ENCODE measurements at places on chromosomes 16 and 17.

GRCh38 chr16:50299508-50300105 is 33.3 kb downstream of the ADCY7 start:
- DNase-seq = no peak

GRCh38 chr16:678858-679813 is 1.1 kb upstream of the STUB1 start:
- DNase-seq = peak; percentile 32

DNA sequence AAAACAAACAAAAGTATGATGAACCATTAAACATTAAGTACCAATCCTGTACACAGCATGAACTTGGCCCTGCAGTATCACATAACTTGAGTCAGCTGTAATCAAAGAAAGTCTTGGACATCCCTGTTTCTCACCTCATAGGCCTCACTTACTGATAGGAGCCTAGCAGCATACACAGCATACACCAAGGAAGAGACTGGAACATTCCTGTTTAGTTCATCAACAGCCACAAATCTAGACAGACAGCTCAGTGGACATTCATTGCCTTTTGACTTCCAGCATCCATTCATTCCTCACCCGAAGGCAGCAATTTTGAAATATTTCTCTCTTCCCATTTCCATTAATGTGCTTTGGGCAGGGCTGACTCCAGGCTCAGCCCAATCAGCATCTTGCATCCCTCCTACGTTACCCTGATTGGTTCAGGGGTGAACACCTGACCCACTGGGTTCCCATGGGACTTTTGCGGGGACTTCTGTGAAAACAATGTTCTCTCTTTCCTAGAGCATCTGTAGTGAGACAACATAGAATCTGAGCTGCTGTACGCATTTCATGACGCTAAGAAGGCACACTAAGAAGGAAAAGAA is 336.7 kb upstream of the ZFHX3 start:
- DNase-seq = no peak

- no peak for DNase-seq
Measured at GRCh38 chr16:4920826-4921225, 16.1 kb downstream of the PPL start.

DNA sequence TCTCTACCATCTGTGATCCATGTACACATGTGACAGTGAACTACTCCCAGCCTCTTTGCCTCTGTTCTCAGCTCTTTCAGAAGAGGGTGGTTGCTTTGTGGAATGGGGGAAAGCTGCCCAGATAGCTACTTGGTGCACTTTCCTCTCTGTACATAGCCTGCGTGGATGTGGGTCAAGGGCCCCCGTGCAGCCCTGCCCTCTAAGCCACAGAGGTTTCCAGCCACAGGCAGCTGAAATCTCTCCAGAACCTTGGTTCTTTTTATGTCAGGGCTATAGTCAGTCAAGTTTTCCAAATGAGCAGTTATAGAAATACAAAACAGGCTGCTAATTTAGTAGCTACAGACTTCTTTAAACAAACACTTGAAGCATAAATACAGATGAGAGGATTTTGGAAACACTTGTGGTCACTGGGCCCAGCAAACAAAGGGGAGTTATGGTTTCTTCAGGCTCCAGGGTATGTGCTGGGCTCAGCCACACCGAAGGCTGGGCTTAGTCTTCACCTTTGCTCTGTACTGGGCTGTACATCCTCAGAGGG is 199.7 kb upstream of the ASIC2 start:
- no peak for DNase-seq

DNA sequence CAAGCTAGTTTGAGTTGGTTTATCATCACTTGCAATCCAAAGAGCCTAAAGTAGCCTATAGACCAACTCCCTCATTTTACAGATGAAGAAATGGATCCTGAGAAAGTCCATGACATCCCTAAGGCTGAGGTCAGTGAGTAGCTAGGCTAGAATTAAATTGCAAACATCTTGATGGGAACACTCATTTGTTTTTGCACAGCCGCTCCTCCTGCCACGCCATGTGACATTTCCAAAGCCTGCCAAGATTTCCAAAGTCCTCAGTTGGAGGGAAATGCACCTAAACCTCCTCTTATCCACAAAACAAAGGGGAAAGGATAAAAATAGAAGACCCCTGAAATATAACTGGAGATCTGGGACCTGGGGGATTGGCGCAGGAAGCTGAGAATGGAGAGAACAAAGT is 15.0 kb downstream of the TMEM92 start:
- no peak for DNase-seq

DNA sequence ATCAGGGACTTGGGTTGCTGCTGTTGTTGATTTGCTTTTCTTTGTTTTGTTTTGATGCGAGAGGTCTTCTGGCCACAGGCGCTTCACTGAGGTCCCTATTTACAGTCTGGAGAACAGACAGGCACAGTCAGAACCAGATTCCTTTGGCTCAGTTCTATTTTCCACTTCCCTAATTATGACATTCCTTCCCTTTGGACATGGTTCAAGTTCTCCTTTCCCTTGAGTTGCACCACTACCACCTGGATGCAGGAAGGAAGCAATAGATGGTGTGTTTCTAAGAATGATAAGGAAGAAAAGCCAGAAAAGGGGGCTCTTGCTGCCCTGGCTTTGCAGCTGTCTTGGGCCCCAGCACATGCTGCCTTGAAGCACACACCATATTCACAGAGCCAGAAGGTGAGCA is 160.6 kb downstream of the MAF start:
- no peak for DNase-seq

- no peak for DNase-seq
Measured at GRCh38 chr17:54028986-54029580, 206.4 kb downstream of the KIF2B start.

- no peak for DNase-seq
Measured at GRCh38 chr16:31187808-31188189, 7.9 kb downstream of the FUS start.

DNA sequence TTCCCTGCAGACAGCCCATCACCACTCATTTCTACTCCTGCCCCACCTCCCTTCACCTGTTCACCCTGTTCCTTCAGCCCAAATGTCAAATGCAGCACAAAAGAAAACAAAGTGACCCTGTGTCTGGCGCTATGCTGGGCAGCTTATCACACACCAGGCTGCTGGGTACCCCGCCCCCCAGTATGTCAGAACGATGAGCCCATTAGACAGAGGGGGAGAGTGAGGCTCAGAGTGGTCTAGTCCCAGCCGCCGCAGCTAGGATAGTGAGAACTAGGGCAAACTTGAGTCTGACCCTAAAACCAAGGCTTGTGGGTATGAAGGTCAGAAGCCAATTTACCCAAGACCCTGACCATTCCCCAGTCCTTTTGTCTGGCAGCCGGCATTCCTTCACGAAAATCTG is 4.0 kb downstream of the TNP2 start:
- DNase-seq = no peak

GRCh38 chr17:34203018-34203638 is 52.0 kb upstream of the CCL2 start:
- no peak for DNase-seq

DNA sequence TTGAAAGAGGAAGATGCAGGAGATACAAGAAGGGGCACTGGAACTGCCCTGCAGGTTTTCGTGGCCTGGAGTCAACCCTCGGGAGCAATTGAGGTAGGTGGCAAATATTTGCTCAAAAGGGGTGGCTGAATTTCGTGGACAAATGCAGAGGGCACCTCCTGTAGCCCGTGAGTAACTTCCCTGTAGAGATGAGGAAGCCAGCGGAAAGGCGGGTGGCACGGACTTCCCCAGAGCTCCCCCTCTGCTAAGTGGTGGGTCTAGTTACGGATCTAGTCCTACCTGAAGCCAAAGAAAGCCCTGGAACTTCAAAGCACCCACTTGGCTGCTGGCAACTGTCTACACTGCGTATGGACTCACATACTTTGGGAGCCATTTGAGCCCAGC is 1.0 kb upstream of the ATP2C2 start:
- DNase-seq = no peak

GRCh38 chr16:15613676-15614075 is 29.3 kb downstream of the MARF1 start:
- DNase-seq = no peak

GRCh38 chr17:77440560-77440981 is 299.8 kb downstream of the SEC14L1 start:
- peak; percentile 82 for DNase-seq

GRCh38 chr17:13589658-13590057 is 12.1 kb downstream of the HS3ST3A1 start:
- DNase-seq = no peak

- no peak for DNase-seq
Measured at GRCh38 chr16:89051521-89052166, 42.0 kb upstream of the ACSF3 start.

GRCh38 chr17:8997994-8998628 is 23.2 kb upstream of the NTN1 start:
- DNase-seq = peak; percentile 4

DNA sequence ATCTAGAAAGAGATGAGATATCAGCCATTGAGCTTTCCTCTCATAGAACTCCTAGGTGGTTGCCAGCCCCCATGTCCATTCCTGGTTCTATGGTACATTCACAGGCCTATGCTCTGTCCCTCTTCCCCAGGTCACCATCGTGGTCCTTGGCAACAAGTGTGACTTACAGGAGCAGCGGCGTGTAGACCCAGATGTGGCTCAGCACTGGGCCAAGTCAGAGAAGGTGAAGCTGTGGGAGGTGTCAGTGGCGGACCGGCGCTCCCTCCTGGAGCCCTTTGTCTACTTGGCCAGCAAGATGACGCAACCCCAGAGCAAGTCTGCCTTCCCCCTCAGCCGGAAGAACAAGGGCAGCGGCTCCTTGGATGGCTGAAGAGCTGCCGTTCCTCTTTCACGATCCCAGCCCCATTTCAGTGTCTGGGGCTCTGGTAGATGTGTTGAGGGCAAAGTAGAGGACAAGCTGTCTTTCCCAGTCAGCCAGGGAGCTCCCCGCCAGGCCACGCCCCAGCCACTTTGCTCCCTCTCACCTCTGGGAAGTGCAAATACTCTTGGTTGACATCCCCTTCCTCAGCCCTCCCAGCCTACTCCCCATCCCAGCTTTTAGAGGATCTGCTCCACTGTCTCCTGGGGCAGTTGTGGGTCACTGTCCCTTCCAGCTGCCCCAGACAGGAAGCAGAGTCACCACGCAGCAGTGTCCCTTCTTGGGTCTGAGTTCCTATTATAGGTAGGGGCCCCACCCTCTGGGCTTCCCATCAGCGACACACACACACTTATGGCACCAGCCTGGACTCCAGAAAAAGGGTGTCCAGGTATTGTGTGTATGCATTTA is 3.8 kb downstream of the NKIRAS2 start:
- DNase-seq = peak; percentile 84

DNA sequence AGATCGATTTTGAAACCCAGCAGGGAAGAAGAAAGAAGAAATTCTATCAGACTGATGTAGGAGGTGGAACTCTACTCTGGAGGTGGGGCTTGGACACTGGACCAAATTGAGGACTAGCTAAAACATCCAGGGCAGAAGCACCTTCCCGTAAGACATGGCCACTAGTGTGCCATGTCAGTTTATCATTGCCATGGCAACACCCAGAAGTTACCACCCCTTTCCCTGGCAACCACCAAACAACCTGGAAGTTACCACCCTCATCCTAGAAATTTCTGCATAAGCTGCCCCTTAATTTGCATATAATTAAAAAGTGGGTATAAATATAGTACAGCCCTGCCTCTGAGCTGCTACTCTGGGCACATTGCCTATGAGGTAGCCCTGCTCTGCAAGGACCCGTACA is 66.7 kb downstream of the NACA2 start:
- DNase-seq = no peak

DNA sequence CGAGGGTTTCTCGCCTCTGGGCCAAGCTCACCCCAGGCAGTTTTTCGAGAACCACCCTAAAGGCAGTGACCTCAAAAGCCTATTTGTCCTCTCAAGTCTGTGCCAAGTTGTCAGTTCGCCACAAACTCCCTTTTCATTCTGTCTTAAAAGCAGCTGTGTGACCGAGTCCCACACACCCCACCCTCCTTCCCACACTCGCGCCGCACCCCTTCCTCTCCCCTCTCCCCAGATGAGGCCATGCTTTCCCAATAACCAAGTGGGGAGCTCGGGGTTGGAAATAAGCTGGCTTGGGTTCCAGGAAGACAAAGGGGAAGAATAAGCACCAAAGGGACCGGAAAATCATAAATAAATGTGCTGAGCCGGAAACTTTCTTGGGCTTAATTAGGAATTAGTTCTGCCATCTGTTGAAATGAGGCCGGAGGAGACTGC is 36.7 kb downstream of the GRIN2C start:
- no peak for DNase-seq

GRCh38 chr16:85396879-85397871 is 215.9 kb upstream of the GSE1 start:
- no peak for DNase-seq

DNA sequence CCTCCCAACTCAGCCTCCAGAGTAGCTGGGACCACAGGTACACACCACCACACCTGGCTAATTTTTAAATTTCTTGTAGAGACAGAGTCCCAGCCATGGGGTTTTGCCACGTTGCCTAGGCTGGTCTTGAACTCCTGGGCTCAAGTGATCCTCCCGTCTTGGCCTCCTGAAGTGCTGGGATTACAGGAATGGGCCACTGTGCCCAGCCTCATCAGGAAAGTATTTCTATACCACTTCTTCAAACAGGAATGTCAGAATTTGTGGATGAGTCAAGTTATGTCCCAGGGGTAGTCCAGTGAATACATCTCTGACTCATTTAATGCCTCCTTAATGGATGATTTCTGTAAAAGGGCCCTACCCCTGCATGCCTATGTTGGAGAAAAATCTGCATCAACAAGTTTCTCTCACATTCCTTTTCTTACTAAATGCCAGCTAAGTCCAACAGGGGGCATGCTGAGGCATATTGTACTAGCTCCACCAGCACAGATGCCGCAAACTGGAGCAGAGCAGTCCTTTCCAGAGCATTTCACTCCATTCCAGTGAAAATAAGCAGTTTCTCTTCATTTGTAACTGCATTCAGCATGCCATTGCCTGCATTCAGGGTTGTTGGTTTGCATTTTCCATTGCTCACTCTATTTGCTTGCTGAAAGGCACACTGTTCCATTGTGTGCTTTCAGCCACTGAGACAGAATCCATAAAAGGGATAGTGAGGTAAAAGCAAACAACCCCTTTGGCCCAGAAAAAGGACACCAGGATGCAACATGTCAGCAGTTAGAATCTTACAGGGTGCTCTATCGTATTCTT is 5.3 kb upstream of the CAVIN1 start:
- DNase-seq = peak; percentile 72

DNA sequence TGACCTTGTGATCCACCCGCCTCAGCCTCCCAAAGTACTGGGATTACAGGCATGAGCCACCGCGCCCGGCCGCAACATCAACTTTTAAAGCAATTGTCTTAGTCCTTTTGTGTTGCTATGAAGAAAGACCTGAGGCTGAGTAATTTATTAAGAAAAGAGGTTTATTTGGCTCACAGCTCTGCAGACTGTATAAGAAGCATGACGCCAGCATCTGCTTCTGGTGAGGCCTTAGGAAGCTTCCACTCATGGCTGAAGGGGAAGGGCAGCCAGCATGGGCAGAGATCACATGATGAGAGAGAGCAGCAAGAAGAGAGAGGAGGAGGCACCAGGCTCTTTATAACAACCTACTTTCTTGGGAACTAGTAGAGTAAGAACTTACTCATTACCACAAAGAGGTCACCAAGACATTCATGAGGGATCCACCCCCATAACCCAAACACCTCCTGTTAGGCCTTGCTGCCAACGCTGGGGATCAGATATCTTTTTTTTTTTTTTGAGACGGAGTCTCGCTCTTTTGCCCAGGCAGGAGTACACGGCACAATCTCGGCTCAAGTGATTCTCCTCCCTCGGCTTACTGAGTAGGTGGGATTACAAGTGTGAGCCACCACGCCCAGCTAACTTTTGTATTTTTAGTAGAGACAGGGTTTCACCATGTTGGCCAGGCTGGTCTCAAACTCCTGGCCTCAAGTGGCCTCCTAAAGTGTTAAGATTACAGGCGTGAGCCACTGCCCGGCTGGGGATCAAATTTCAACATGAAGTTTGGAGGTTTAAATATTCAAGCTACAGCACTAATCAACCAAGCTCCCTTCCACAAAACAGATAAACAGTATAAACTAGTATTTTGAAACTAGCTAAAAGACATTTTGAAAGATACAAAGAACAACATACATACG is 21.4 kb upstream of the GPT2 start:
- DNase-seq = no peak

Data from AML-193 (cell line).